ENCODE measurements at places on chromosomes 13 and 19.
A peak's percentile ranks its signal among the peaks of the same experiment; 100 is the strongest.

GRCh38 chr13:96781141-96781540 is 213.1 kb downstream of the OXGR1 start:
- peak; percentile 22 for DNase-seq

DNA sequence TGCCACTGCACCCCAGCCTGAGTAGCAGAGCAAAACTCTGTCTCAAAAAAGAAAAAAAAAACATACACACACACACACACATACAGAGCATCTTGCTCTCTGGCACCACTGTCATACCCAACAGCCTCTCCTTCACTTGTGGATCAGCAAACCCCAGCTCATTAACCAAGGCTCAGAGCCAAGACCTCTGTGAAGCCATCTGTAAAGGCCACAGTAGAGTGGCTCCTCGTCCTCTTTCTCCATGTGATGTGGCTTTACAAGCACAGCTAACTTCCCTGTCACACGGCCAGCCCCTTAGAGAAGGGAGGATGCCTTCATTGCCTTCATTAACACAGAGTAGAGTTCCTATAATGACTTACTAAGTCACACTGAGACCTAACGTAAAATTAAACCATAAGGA is 62.7 kb upstream of the LSM14A start:
- no peak for DNase-seq

DNA sequence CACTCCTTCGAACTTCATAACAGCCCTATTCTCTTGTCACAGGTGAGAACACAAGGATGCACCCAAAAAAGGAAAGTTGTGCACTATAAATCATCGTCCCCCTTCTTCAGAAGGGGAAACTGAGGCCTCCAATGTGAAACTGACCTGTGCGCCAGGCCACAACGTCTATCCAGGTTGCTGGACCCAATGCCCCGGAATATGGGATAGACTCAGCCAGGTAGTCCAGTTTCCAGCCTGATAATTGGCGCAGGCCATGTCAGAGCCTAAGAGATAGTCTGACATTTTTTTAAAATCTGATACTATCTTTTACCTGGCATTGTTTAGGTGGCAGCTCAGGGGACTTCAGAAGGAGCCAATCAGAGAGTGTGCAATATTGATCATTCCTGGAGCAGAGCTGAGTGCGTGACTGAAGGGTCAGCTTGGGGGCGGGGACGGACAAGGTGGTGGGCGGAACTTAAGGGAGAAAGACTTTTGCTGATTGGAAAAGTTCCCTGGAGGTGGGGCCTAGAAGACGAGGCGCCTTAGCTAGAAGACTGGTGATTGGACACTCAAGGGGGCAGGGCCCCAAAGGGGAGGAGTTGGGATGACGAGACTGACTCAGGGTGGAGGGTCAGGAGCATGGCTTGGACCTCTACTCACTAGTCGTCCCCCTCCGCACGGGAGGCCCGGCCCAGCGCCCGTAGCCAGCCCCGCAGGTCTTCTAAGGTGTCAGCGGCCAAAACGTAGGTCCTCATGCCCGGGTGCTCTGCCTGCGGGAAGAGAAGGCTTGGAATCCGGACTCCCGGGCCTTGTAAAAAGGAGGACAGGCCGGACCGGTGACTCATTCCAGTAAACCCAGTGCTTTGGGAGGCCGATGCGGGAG is 8.5 kb downstream of the PLEKHA4 start:
- no peak for DNase-seq

DNA sequence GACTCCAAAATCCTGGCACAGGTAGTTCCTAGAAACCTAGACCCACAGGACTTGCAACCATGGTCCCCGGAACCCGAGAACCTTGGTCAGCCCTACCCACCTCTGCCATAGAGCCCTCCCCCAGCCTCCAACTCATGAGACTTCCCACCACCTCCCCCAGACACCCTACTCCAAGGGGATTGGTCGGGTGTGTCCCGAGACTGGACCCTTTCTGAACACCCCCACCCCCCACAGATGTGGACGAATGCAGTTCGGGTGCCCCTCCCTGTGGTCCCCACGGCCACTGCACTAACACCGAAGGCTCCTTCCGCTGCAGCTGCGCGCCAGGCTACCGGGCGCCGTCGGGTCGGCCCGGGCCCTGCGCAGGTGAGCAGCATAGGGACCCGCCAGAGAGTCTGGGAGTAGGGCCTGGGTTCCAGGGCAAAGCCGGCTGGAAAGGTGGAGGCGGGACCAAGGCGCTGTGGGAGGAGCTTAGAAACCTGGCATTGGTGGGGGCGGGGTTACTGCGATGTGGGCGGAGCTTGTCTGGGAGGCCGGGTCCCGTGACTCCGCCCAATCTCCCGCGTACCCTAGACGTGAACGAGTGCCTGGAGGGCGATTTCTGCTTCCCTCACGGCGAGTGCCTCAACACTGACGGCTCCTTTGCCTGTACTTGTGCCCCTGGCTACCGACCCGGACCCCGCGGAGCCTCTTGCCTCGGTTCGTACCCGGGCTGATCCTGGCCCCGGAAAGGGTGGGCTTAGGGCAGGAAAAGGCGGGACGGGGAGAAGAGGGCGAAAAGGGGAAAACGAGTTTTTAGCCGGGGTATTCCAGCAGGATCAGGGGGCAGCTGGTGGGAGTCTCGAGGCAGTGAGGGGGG is 11.9 kb downstream of the LTBP4 start:
- no peak for DNase-seq

DNA sequence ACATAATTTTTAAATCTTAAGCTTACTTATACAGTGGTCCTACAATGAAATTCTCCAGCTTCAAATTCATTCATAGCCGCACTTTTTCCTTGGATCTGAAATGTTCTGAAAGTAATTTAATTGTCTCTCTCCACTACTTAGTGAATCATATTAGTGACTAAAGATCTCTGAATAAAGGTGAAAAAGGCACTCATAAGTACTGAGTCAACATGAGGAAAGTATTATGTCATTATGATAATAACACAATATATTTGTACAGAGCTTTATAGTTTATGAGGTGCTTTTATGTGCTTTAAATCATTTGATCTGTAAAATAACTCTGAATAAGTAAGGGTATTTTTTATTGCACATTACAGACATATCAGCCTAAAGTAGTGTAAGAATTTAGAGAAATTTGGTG is 628.2 kb upstream of the SLITRK5 start:
- no peak for DNase-seq

DNA sequence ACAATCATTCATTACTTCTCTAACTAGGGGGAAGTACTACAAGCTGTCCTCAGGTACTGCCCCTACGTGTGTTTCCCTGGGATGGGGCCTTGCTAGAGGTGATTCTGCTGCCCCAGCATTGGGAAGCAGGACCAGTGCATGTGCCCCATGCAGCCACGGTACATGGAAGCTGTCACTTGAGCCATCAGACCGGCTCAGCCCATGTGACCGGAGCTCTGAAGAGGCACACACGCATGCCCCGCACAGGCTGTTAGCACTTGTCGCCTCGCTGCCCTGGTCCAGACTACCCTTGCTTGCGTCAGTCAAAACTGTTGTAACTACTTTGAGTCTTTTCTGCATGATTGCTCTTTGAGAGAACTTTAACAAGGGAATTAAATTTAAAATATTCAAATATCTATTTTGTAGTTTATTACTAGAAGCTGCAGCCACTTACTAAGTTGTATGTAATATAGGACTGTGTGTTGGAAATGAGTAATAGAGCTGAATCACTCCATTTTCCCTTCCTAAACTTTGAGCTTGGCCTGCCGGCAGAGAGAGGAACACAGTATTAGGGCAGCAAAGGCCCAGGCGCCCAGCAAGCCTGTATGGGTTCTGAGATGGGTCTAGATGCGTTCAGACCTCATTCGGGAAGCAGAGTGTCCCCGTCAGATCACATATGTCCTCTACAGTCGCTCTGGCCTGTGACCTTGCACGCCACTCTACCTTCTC is 42.2 kb downstream of the DHRS12 start:
- DNase-seq = no peak

GRCh38 chr19:5893907-5894703 is 9.5 kb downstream of the NDUFA11 start:
- no peak for DNase-seq

DNA sequence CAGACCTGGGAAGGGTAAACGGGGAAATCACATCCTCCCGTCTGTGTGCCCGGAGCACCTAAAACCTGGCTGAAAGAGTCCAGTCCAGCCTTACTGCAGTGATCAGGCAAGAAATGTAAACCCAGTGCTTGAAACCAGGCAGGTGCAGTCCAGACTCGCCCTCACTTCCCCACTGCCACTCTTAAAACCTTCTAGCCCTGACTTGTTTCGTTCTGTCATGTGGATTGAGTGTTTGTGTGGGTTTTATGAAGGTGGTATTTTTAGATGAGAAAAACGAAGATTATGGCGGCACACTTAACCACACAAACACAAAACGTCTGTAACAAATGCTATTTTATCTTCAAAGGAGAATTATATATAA is 839 bp upstream of the CKAP2 start:
- peak; percentile 90 for DNase-seq

DNA sequence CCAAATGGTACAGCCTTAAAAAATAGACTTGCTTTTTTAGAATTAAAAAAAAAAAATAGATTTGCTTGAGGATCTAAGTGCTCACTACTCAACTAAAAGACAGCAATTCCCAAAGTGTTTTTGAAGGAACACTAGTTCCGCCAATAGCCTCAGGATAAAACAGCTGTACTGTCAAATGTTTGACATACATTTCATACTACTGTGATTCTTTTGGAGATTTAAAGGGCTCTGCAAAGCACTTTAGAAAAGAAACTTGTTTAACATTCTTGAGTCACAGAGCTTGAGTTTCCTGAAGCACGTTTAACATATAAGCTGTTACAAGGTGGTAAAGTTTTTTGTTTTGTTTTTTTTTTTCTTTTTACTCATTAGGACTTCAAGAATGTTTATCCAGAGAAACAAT is 23.1 kb upstream of the KLF5 start:
- DNase-seq = no peak

All from mammary epithelial cell (primary cell).